ENCODE measurements at places on chromosomes 2 and 18.

DNA sequence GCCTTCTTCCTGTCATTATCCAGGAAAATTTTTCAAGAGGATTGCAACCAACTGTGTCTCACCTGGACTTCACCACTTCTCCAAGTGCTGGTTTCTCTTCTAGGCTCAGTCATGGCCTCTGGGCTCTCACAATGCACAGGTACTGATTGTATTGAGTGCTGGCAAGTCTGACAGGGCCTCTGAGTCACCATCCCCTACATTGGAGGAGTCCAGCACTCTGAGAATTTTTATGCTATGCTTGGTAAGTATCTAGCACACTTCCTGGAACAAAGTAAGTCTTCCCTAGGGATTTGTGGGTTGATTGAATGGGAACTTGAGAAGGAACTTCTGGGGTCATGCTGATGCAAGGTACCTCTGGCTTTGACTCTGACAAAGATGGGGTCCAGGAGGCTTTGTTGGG lies 147.2 kb upstream of the CELF4 start:
- DNase-seq: no peak

GRCh38 chr2:149625671-149626070 lies 38.1 kb upstream of the MMADHC start:
- no peak for DNase-seq

GRCh38 chr2:24080701-24081100 lies 3.9 kb downstream of the TP53I3 start:
- DNase-seq: no peak

DNA sequence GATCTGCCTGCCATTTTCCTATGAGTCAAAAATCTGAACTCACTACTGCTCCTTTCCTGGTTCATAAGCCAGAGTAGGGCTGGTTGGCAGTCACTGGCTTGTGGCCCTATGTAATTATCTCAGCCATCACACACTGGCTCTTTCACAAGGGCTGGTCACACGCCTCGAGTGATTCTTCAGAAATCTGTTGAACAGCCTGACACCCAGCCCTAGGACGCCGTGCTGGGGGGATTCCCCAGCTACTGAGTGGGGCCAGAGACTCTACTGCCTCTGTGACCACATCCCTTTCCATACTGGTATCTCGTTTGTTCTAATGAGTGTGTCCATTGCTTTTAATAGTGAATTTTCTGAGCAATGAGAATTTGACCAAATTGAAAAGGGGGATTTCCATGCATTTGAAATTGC lies 45.8 kb upstream of the RBM44 start:
- no peak for DNase-seq

DNA sequence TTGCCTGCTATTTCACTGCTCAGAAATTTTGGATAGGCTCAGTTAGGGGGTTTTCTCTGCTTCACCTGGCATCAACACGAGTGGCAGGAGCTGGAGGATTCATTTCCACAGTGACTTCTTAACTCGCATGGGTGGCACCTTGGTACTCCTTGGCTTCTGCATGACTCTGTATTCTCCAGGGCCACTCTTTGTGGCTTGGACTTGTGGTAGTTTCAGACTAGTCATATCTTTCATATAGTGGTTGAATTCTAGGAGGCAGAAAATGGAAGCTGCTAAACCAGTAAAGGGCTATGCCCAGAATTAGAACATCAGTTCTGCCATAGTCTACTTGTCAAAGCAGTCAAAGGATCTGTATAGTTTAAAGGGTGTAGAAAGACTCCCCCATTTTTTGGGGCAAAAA lies 6.8 kb downstream of the MAIP1 start:
- DNase-seq: no peak

DNA sequence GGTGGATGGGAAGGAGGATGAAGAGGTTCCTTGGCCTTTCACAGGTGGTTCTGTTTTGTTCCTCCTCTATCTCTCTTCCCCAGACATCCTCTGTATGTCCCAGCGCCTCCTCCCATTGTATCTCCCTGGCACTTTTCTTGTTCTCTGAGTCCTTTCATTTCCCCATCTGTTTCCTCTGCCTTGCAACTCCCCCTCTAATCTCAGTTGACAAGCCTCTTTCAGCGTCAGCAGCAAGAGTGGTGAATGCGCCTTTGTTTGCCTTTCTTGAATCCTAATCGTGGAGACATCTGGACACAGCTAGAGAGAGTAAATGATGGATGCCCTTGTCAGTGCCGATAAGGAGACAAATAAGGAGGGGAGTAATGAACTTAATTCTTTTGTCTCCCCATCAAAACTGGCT lies 167.0 kb downstream of the NDUFA10 start:
- no peak for DNase-seq

- DNase-seq: no peak
Measured at GRCh38 chr2:161042990-161043625, 117.1 kb upstream of the TANK start.

DNA sequence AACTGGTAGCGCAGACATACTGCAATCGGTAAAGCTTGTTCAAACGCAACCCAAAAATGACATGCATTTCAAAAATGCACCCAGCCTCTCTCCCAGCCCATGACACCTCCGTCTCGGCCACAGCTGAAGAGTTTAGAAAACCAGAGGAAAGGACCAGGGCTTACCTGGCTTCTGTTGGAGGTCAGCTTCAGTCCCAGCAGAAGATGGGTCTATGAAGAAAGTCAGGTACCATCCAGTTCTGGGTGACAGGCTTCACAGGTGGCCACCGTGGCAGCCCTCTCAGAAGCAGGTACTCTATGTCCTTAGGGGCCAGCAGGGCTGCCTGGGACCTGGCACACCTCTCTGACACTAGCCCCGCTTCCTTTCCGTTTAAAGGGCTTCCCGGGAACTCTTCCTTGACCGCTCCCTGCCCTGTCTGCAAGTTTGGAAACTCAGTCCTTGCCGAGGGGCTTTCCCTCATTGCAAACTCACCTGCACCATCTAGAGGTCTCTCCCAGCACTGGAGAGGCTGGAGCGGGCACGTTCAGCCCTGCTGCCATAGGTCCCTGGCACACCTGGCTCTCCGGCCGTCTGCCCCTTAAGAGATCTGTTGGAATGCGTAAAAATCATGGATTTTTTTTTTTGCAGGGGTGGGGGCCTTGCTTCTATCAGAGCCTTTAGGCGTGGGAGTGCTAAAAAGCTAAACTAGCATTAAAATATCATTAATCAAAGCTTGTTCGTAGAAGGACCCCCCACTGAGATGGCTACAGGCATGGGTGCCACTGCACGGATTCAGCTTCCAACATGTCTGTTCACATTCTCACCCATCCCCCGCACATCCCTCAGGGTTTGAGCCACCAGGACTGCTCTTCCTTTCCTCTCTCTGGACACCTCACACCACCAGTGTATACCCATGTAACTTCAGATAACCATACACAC lies at the start of gene EDAR:
TSS of gene EDAR (minus strand) at position 425 of the 918 bp plus-strand sequence. CDS start 58,206 bp downstream, outside the sequence.
- no peak for DNase-seq

- no peak for DNase-seq
Measured at GRCh38 chr2:172336681-172337080, 90.7 kb upstream of the ITGA6 start.

DNA sequence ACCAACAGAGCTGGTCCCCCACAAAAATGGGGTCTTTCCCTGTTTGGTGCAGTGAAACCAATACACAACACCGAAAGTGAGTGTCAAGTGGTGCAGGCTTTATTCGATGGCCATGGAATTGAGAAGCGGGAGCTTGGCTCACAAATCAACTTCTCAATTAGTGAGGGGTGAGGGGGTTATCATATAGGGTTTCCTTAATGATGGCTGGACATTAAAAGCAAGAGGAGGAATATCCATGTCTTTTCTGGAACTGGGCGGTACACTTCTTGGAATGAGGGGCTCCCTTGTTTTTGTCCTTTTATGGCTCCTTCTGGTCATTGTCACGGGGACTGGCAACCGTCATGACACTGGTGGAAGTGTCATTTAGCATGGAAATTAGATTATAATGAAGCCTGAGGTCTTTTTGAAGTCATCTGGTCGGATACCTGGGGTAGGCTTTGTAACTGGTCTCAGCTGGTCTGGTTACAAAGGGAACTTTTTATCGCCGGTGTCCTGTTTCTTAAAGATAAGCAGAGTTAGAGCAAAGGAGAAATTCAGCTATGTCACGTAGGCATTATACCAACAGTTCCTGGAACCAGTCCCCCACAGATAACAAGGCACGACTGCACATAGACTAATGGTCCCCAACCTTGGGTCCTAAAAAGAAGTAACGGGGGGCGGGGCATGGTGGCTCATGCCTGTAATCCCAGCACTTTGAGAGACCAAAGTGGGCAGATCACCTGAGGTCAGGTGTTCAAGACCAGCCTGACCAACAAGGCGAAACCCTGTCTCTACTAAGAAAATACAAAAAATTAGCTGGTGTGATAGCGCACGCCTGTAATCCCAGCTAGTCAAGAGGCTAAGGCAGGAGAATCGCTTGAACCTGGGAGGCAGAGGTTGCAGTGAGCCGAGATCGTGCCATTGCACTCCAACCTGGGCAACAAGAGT lies 93.5 kb upstream of the NDUFV2 start:
- no peak for DNase-seq

DNA sequence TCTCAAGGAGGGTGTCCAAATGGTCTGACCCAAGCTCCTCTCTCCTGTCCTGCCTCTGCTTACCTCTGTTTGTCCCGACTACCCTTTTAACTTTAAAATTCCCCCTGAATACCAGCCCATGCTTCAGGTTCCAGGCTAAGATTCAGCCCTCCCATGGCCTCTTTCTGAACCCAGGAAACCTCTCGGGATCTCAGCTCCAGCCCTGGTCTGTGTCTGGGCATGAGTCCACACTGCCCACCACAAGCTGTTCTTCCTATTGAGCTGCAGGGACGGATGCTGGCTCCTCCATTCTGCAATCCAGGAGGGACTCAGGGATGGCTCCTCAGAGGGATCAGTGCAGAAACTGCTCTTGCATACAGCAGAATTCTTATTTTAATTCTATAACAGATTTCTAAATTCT lies 78.9 kb downstream of the MYT1L start:
- no peak for DNase-seq

DNA sequence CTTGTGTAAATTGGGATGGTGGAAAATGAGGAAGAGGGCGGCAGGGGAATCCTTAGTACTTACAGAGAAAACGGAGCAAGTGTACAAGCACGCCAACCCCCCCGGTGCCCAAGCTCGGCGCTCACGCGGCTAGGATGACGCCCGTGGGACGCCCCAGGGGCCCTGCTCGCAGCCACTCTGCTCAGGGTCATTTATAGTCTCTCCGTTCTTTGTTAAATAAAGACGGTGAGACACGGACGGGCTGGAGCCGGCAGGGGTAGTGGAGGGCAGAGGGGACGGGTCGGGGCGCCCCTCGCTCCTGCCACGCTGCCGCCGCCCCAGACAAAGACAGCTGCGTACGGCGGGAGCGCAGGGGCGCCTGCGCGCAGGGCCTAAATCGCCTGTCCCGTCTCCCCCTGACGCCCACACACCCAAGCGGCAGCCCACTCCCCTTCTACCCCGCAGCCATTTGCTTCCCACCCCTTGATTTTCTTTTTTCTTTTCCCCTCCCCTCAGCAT lies 37.8 kb downstream of the PCBP1 start:
- no peak for DNase-seq

DNA sequence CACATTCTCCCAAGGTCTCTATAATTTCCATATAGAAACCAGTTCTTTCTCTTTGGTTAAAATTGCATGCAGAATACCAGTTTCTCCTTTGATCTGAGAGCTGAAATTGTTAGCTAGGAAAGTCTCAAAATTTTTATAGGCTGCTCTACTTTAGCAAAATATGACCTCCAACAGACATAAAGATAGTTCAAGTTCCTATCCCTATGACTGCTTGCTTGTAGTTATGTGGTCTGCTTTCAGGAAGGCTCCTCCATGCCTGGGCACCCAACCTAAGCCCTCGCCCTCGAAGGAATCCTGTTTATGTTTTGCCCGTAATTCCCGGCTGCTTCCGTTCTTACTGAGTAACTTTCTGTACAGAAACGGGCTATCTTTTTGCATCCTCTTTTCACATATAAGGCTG lies 28.0 kb upstream of the LTBP1 start:
- DNase-seq: no peak

DNA sequence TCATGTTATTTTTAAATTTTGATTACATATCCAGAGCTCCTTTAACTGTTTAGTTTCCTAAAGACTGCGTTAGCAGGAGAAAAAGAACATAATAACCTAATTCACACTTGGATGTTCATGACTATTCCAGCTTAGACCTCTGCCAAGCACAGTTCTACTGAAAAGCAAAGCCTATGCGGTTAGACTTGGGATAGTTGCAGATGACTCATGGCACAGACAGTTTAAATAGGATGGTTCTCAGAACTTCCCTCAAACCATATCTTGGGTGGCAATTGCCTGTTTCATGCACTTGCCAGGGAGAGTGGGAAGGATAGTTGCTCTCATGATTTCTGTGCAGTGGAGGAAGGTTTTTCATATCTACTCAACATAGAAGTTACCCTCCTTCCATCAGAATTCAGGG lies 149.7 kb upstream of the KLHL29 start:
- no peak for DNase-seq

GRCh38 chr2:191552066-191552465 lies 125.9 kb upstream of the NABP1 start:
- DNase-seq: no peak

DNA sequence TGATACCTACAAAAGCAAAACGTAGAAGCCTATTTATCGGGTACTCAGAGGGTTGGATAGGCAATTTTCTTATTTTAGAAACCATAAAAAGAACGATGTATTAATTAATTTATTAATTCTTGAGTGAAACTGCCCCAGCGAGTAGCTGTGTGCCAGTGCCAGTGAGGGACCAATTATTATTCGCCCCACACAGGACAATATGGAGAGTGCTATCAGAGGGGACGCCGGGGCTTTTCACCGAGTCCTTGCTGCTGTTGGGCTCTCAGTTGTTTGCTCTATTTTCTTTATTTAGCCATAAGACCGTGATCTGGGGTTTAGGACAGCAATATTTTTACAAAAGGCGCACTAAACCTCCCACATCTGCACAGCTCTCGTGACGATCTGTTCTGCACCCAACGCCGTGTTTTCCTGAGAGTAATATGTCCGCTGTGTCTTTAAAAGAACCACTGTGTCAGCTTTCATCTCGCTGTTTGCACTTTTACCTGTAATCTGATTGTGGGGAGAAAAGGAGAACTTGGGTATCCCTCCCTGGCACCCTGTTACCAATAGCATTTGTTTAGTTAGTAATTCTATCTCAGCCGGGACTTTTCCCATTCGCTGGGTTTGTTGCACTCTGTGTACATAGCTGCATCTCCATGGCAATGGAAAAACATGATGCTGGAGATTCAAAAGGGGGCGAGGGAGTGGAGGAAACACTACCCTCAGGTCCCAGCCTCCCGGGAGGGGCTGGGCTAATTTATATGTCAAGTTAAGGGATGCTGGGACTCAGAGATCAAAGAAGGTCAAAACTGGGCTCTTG lies 30.1 kb upstream of the ZNF516 start:
- no peak for DNase-seq

DNA sequence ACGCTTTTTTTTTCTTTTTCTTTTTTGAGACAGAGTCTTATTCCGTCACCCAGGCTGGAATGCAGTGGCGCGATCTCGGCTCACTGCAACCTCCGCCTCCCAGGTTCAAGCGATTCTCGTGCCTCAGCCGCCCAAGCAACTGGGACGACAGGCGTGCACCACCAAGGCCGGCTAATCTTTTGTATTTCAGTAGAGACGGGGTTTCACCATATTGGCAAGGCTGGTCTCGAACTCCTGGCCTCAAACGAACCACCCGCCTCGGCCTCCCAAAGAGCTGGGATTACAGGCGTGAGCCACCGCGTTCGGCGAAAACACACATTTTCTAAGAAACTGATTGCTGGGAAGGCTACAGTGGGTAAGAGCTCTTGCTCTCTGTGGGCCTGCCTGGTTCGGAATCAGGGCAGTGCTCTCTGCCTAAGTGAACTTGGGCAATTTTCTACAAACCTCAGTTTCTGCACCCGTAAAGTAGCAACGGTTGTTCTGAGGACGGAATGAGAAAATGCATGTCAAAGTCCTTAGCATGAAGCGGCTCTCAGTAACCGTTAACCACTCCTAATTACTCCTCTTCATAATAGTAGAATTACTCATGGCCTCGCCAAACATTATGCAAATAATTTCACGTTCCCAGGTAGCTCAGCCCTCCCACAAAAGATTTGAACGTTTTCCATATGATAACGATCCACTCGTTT lies 1.0 kb upstream of the PMAIP1 start:
- DNase-seq: no peak

Measured in KG1 (cell line).